ENCODE measurements at places on chromosomes 13 and 19. TPM values are rescaled to one million over a fixed set of nuclear protein-coding genes. Genes with fewer than 3 reads are reported as not detected.

Gene ZNF135
- 8.3 TPM for total RNA-seq

Gene ZNF43
- total RNA-seq = 6.5 TPM

Gene TNNI3
- not detected for total RNA-seq

GRCh38 chr19:32914879-32915660, 45.5 kb upstream of the SLC7A9 start:
- H3K4me3 ChIP-seq = no peak overlapping the region
- H3K4me1 ChIP-seq = no peaks in the 10 kb centered on the region
- no peak overlapping the region for H3K27ac ChIP-seq
- H3K27me3 ChIP-seq = no peaks in the 10 kb centered on the region

DNA sequence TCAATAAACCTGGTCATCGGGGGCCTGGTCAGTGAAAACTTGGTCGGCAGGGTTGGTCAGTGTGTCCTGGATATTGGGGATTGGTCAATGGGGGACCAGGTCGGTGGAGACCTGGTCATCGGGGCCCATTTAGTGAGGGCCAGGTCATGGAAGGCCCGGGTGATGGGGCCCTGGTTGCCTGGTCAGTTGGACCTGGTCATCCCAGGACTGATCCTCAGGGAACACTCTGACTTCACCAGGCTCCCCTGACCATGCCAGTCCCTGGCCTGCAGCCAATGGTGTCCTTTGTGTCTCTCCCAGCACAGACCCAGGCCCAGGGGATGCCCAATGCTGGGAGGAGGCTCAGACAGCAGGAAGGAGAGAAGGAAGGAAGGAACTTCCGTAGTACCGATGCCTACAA, 42.1 kb upstream of the TPM4 start:
- DNase-seq = peak; percentile 75
- H3K4me1 ChIP-seq = no peaks in the 10 kb centered on the region
- H3K27ac ChIP-seq = no peak overlapping the region
- H3K4me3 ChIP-seq = no peak overlapping the region

DNA sequence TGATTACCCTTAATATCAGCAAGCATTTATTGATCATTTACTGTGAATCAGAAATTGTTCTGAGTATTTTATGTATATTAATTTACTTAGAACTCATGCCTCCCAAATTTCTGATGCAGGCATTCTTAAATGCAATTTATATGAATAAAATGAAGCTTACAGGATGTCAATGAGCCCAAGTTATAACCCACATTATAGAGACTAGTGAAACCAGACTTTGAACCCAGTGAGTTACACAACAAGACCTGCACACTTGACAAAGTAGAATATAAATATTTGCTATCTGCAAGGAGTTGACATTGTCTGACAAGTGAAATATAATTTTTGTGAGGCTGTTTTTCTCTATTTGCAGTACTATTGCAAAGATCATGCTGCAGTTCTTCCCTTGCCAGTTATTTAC, 656.0 kb downstream of the GPC5 start:
- no peak overlapping the region for H3K4me3 ChIP-seq
- no peaks in the 10 kb centered on the region for H3K4me1 ChIP-seq
- H3K27ac ChIP-seq = no peak overlapping the region
- DNase-seq = no peak

DNA sequence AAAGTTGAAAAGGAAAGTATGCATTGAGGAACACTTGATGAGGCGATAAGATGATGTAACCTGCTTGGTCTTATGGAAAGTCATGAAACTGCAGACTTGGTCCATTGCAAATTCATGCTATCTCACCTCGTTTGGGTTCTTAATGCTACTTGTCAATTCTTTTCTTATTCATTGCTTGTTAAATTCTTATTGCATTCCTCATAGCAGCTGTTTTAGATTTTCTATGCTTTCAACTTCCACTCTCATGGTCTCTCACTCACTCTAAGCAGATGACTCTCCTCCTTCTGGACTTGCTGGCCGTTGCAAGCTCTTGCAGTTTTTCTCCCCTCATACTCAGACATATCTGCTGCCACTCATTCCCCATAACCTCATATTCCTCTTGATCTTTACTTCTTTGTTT, 67.8 kb upstream of the CSNK1A1L start:
- no peaks in the 10 kb centered on the region for H3K27me3 ChIP-seq
- H3K36me3 ChIP-seq = no peaks in the 10 kb centered on the region
- H3K4me3 ChIP-seq = no peak overlapping the region

Data from osteoblast (primary cell).